IMR-90 (cell line): ENCODE measurements at places on chromosomes 13 and 19.

DNA sequence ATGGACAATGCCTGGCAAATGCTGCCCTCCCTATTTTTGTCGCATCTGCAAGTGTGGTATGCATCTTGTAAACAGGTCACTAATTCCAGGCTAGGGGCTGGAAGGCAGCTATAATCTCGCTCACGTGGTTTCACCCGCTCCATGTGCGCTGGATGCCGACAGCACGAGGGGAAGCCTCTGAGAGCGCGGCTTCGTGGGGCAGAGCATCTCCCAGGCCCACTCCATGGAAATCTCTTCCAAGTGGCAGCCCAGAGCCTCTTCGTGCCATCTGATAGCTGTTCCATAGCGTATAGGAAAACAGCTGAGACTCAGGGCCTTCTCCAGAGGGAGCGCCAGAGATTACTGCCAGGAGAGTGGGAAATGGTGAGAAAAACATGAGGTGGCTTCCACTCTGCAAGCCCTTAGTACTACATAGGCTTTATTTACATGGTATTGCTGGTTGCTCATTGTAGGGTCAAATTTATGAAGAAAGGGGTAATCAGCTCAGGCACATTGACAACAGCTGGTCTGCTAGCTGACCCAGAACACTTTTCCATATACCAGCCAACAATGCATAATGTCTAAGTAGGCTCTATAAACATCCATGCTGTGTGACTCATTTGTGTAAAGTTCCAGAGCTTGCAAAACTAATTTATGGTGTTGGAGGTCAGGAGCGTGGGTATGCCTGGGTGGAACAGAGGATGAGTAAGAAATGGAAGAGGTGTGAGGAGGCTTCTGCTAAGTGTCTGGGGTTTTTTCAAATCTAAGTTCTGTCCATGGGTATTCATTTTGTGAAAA is 165.2 kb downstream of the SHISA2 start:
- H3K27me3 ChIP-seq, result no peaks in the 10 kb centered on the region
- no peaks in the 10 kb centered on the region for H3K4me1 ChIP-seq
- H3K27ac ChIP-seq, result no peak overlapping the region
- H3K4me3 ChIP-seq, result no peak overlapping the region
- DNase-seq, result peak; percentile 44

DNA sequence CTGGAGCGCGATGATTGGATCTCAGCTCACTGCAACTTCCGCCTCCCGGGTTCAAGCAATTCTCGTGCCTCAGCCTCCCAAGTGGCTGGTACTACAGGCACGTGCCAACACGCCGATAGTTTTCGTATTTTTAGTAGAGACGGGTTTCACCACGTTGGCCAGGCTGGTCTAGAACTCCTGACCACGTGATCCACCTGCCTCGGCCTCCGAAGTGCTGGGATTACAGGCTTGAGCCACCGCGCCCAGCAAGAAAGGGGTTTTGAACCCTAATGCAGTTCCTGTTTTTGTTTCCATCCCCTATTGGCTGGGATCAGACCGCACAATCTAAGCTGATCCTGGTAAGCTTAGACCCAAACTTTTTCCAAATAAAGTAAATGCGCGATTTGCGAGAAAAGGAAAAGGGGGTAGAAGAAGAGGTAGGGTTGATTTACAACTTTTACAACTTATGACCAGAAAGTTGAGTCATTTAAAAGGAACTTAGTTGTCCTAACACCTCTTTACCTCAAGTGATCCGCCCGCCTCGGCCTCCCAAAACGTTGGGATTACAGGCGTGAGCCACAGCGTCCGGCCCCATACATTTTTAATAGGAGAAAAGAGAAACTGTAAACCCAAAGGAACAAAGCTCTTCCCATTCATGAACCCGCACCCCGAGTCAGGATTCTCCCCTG is 764 bp downstream of the ZNF626 start:
- H3K36me3 ChIP-seq, result peaks cover 19% of the 10 kb centered on the region
- H3K4me3 ChIP-seq, result peak overlapping the region; percentile 92
- DNase-seq, result no peak
- peak overlapping the region; percentile 90 for H3K27ac ChIP-seq

DNA sequence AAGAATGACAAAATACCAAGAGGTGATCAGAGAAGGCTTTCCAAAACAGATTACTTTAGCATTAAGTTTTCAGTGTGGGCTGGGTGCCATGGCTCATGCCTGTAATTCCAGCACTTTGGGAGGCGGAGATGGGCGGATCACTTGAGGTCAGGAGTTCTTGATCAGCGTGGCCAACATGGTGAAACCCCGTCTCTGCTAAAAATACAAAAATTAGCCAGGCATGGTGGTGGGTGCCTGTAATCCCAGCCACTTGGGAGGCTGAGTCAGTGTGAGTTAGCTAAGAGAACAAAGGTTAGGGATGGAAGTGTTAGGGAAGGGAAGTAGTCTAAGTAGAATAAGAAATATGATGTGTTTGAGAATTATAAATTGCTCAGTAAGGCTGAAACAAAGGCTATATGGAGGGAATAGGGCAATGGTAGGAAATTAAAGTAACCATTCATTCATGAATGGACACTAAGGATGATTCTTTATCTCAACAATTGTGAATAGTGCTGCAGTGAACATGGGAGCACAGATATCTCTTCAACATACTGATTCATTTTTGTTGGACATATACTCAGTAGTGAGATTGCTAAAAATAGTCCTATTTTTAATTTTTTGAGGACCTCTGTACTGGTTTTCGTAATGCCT is 3.9 kb upstream of the RCBTB2 start:
- H3K4me1 ChIP-seq, result peaks cover 3% of the 10 kb centered on the region
- H3K4me3 ChIP-seq, result no peak overlapping the region
- H3K36me3 ChIP-seq, result no peaks in the 10 kb centered on the region

GRCh38 chr19:45137179-45137761 is 23.5 kb downstream of the NKPD1 start:
- H3K36me3 ChIP-seq, result peaks cover 18% of the 10 kb centered on the region
- no peak overlapping the region for H3K4me3 ChIP-seq
- H3K27me3 ChIP-seq, result no peaks in the 10 kb centered on the region
- H3K27ac ChIP-seq, result no peak overlapping the region
- no peak for DNase-seq

- H3K27me3 ChIP-seq, result no peaks in the 10 kb centered on the region
- H3K36me3 ChIP-seq, result no peaks in the 10 kb centered on the region
- no peak for DNase-seq
- no peaks in the 10 kb centered on the region for H3K4me1 ChIP-seq
Measured at GRCh38 chr19:54311486-54311885, 1.5 kb downstream of the LILRA5 start.

GRCh38 chr13:79725841-79726240 is 244.9 kb downstream of the NDFIP2 start:
- no peak overlapping the region for H3K27ac ChIP-seq
- 0 out of 2 replicates have a peak, but pooled peaks cover 2% of the 10 kb centered on the region for H3K27me3 ChIP-seq
- no peak overlapping the region for H3K4me3 ChIP-seq
- no peaks in the 10 kb centered on the region; the same call in 1 of the 2 replicates for H3K4me1 ChIP-seq
- no peak for DNase-seq

DNA sequence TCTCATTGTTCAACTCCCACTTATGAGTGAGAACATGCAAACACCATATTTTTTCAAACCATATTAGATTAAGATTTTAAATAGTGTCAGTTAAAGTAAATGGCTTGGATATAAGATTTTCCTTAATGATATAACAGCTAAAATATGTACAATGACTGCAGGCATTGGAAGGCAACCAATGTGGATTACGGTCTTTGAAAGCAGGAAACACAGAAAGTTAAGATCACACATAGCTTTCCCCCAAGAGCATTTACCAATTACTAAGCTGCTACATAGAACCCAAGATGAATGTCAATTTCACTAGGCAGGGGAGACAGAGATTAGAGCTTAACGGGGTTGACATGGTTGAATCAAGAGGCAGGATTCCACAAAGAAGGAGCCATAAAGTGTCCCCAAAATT is 173.2 kb upstream of the TRPC4 start:
- no peak overlapping the region for H3K27ac ChIP-seq
- no peak overlapping the region for H3K4me3 ChIP-seq
- no peaks in the 10 kb centered on the region for H3K27me3 ChIP-seq
- H3K4me1 ChIP-seq, result no peaks in the 10 kb centered on the region
- DNase-seq, result peak; percentile 26

DNA sequence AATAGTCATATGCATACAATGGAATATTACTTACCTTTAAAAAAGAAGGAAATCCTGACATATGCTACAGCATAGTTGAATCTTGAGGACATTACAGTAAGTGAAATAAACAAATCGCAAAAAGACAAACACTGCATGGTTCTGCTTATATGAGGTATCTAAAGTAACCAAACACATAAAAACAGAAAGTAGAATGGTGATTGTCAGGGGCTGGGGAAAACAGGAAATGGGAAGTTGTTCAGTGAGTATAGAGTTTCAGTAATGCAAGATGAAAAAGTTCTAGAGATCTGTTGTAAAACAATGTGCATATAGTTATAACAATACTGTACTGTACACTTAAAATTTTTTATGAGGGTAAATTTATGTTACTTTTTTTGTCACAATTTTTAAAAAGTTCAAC is 219.4 kb downstream of the KLF5 start:
- peaks cover 6% of the 10 kb centered on the region; the same call in 1 of the 2 replicates for H3K4me1 ChIP-seq
- H3K36me3 ChIP-seq, result no peaks in the 10 kb centered on the region
- DNase-seq, result no peak

- H3K27me3 ChIP-seq, result no peaks in the 10 kb centered on the region
- H3K36me3 ChIP-seq, result no peaks in the 10 kb centered on the region
- peak; percentile 91 for DNase-seq
Measured at GRCh38 chr13:31773538-31773937, 34.2 kb downstream of the RXFP2 start.

DNA sequence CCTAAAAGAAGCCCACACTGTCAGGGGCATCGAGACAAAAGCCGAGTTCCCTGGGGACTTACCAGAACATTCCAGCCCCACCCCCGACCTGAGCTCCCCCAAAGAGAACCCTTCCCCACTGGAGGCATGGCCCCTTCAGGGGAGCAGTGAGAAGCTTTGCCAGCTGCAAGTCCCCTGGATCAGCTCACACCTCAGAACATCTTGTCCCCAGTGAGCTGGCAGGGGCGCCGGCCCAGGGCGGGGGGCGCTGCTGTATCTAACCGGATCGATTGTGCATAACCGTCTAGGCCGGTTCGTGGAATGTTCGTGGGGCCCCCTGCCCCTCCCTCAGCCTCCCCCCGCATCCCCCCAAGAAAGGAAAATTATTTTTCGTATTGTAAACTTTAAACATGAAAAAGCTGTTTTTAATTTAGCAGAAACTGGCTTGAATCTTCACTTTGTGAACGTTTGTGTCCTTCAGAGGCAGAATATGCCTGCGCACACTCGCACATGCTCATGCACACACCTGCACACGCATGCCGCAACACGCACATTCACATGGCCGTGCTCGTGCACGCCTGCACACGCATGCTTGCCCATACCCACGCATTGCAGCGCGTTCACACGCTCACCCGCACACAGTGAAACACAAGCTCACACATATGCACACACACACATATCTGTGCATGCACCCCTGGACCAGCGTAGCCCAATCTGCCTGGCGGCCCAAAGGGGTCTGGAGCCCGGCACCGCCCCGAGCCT is 12.0 kb upstream of the CRTC1 start:
- H3K27me3 ChIP-seq, result no peaks in the 10 kb centered on the region
- H3K36me3 ChIP-seq, result peaks cover 17% of the 10 kb centered on the region
- H3K4me3 ChIP-seq, result no peak overlapping the region
- H3K27ac ChIP-seq, result no peak overlapping the region

DNA sequence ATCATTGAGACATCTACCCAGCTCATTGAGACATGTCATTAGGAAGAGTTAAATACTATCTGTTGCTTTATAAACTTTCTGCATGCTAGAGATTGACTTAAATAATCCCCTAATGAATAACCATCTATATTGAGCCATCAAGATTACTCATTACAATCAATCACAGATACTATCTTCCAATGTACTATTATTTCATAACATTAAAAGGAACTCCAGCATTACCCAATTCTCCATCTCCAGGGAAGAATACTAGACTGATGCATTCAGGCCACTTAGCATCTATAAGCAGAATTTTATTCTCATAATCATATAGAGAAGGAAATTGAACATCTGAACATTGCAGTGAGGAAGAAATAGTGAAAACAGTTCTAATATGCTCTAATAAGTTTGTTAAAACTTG is 8.0 kb downstream of the EPSTI1 start:
- H3K27ac ChIP-seq, result no peak overlapping the region
- no peaks in the 10 kb centered on the region for H3K27me3 ChIP-seq
- no peak for DNase-seq
- no peaks in the 10 kb centered on the region for H3K4me1 ChIP-seq

DNA sequence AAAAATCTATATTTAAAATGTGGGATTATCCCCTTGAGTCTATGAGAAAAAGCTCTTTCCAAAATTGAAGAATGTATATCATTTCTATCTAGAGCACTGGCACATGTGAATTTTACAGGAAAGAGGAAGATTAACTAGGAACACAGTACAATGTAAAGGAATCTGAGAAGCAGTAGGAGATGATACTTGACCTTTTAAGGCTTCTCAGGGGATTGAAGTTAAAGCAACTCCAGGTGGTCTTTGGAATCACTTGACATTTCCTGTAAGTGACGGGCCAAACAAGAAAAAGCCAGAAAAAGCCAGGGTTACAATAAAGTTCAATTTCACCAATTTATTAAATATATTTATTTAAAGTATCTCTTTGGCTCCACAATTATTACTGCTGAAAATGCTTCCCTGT is 1373.9 kb downstream of the OLFM4 start:
- no peaks in the 10 kb centered on the region for H3K27me3 ChIP-seq
- no peak overlapping the region for H3K27ac ChIP-seq
- H3K36me3 ChIP-seq, result no peaks in the 10 kb centered on the region
- H3K4me1 ChIP-seq, result no peaks in the 10 kb centered on the region
- DNase-seq, result no peak
- no peak overlapping the region for H3K4me3 ChIP-seq

- no peak overlapping the region for H3K27ac ChIP-seq
- H3K27me3 ChIP-seq, result no peaks in the 10 kb centered on the region
- no peak for DNase-seq
- H3K4me3 ChIP-seq, result no peak overlapping the region
Measured at GRCh38 chr19:6412061-6412446, 12.6 kb downstream of the KHSRP start.

GRCh38 chr13:50691681-50692263 is 151.7 kb downstream of the DLEU7 start:
- H3K27ac ChIP-seq, result no peak overlapping the region
- no peaks in the 10 kb centered on the region for H3K36me3 ChIP-seq
- no peaks in the 10 kb centered on the region for H3K4me1 ChIP-seq

DNA sequence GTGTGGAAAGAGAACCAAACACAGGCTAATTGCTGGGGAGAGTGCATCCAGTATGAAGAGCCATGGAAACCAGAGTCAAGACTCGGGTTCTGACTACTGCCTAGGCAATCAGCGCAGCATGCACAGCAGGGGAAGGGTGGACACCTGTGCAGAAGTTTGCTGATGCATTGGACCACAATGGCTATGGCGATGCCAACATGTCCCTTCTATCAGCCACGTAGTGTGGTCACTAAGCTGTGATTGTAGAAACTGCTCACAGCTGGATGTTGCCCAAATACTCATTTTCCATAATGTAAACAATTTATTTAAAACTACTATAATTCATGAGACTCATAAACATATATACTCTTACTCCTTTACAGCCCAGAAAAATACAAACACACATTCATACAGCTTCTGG is 1718.2 kb downstream of the EFNB2 start:
- H3K27me3 ChIP-seq, result no peaks in the 10 kb centered on the region
- no peak overlapping the region for H3K27ac ChIP-seq
- no peak for DNase-seq
- H3K36me3 ChIP-seq, result no peaks in the 10 kb centered on the region
- H3K4me3 ChIP-seq, result no peak overlapping the region

- H3K27ac ChIP-seq, result no peak overlapping the region
- no peaks in the 10 kb centered on the region for H3K27me3 ChIP-seq
- H3K4me3 ChIP-seq, result no peak overlapping the region
- H3K4me1 ChIP-seq, result peaks cover 18% of the 10 kb centered on the region
- no peak for DNase-seq
- no peaks in the 10 kb centered on the region for H3K36me3 ChIP-seq
Measured at GRCh38 chr19:45640849-45641273, 1.7 kb upstream of the EML2 start.
